WTC11 (cell line): ENCODE measurements at places on chromosomes 1 and 21. TPM values are rescaled to one million over a fixed set of nuclear protein-coding genes. Genes with fewer than 3 reads are reported as not detected.

Gene HRNR
- not detected in 3 replicates for total RNA-seq

Gene OR2L13
- total RNA-seq = not detected in 3 replicates

Gene RHCE
- 0.24 to 0.27 TPM in 2 of 3 replicates, not detected in the other for total RNA-seq

Gene RBBP5
- total RNA-seq = 18.5 to 23.8 TPM (median 20.1 TPM) in 3 replicates

Gene NR1I3
- total RNA-seq = 0.16 TPM in 1 of 3 replicates, not detected in the others

Gene TRIM17
- 1.5 to 2.7 TPM (median 2.6 TPM) in 3 replicates for total RNA-seq

Gene CELA3B
- total RNA-seq = 4.4 to 6.7 TPM (median 5.0 TPM) in 3 replicates

DNA sequence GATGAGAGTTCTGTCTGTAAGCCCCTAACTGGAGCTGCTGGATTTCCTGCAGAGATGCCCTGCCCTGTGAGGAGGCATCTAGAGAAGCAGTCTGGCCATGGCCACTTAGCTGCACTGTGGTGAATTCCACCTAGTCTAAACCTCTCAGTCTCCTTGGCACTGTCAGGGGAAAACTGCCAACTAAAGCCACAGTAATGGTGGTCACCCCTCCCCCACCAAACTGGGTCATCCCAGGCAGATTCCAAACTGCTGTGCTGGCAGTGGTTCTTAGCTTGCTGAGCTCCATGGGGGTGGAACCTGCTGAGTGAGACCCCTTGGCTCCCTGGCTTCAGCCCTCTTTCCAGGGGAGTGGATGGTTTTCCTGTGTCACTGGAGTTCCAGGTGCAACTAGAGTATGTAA is 740.6 kb downstream of the RWDD3 start:
- no peak for DNase-seq

- DNase-seq = no peak
Measured at GRCh38 chr1:76219366-76219818, 144.8 kb downstream of the ST6GALNAC3 start.

DNA sequence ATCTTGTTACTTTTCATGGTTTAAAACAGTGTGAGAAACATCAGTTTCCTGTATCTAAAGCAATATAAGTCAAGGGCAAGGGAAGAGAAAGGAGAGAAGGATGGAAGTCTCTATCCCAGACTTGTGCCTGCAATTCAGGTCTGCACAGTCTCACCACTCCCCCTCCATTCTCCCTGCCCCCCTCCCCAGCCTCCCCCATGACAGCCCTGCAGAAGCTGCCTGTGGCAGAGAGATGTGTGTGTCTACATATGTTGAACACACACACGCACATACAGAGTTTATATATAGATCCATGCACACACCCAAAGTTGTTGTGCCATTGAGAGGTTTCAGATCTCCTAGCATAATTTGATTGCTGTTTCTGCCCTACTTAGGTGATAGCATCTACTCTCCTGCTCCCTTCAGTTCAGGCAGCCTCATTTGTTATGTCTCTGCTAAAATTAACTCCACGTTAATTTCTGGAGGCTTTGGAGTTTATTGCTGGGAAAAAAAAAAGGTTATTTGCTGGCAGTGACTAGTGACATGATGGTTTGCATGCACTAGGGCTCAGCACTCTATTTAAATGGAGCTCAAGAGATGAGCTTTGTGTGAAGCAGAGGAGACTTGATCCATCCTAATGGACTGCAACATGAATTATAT is 124.9 kb upstream of the SMYD2 start:
- DNase-seq = no peak

- no peak for DNase-seq
Measured at GRCh38 chr1:235954306-235955283, 87.9 kb upstream of the LYST start.

DNA sequence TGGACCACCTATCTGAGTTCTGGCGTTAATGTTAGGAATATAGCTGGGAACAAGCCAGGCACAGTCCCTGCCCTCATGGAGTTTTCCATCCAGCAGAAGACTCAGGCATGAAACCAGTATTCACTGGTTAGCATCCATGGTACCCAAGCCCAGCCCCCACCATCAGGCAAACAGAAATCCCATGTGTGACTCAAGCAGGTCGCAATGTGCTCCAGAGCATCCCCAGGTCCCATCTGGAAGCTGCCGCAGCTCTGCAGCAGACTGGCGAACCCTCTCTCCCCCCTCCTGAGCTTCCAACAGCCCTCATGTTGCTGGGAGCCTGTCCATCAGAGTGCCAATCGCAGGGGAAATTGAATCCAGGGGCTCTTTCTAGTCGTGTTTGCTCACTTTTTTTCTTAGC is 174.2 kb downstream of the RRAGC start:
- no peak for DNase-seq

DNA sequence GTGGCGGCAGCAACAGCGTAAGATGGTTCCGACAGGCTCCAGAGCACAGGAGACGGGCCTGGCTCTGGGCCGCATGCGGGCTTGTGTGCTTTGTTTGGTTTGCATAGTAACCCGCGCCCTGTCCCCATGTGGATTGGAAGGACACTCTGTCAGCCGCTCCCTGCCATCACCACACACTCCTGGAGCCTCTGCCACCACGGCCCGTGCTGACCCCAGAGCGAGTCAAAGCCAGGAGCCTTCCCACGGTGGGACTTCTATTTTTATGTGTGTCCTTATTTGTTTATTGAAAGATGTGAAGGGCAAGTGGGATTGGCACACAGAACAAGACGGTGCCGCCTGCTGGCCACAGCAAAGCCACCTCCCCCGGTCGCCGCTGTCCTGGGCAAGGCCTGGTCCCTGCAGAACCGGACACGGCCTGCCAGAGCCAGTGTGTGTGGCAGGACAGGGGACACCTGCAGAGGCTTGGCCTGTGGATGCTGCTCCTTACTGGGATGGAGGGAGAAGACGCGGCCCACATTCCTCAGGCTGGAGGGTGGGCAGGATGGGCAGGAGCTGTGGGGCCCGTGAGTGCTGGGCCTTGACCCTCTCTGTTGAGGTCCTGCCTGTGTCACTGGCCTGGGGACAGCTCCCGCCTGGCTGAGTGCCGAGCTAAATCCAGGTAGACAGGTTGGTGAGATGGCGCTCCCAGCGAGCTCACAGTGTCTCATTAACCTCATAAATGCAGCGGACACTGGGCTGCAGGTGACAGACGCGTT is 64.4 kb downstream of the AGPAT3 start:
- DNase-seq = no peak

- DNase-seq = no peak
Measured at GRCh38 chr1:24111262-24111995, 506 bp downstream of the MYOM3 start.

DNA sequence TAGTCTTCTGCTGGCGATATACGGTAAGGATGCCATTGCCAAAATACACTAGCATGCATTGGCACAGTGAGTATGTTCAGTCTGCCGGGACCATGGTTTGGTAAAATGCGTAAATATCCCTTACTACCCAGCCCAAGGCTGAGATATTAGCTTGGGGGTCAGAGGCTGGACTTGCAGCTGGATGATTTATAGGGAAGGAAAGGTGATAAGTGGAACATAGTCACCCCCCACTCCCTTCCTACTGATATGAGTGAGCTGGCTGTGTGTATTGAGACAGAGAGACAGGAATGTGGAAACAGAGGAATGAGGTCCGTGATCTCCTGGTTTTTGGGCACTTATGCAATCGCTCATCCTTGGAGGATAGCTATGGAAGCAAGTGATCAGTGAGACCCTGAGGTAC is 642.8 kb downstream of the KCNT2 start:
- no peak for DNase-seq

DNA sequence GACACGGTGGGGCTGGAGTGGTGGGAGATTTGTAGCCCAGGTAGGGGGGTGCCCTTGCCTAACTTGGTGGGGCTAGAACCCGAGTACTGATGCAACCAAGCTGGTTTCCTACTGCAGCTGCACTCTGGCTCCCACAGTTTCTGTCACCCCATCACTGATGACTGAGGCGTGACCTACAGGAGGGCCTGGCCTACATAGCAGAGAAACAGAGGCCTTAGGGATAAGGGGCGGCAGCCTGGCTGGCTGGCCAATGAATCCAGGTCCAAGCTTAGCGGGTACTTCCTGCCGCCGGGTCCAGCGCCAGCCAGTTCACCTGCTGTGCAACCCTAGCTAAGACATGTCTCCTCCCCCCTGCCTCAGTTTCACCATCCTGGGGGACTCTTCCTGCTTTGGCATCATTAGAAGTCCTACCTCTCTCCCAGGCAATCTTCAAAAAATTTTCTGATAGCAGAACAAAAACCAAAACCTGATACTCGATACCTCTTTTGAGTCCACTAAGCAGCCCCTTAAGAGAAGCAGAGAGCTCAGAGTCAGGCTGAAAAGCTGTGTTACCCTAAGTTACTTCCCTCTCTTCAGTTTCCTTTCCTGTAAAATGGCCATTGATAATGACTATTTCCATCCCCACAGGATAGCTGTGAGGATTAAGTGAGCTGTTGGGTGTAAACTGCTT is 27.3 kb upstream of the RNF19B start:
- no peak for DNase-seq

DNA sequence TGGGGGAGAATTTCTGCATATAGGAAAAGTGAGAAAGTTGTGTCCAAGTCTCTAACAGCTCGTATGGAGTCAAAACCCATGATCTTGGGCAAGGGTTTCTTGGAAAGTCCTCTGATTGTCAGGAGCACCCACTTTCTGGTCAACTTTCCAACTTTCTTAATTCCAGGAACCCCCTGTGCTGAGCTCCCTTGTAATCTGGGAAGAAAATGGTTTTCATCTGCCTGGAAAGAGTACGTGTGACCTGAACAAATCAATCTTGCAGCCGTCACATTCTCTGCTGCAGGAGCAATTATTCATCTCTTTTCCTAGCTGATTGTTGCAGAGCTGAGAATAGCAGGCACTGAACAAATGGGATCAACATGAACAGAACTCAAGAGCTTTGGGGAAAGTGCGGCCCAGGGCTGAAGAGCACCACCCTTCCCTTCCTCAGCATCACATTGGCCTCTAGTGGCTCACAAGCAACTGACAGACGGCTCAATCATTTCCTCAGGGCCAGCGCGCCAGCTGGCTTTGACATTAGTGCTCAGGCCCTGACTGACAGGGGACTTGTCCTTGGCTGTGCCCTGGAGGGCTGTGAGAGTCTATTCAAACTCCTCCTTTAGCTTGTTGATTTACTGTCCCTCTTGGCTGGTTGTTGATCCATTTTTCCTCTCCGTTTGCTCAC is 295.2 kb downstream of the HLX start:
- peak; percentile 38 for DNase-seq

GRCh38 chr1:30822966-30823581 is 65.5 kb upstream of the LAPTM5 start:
- DNase-seq = no peak

DNA sequence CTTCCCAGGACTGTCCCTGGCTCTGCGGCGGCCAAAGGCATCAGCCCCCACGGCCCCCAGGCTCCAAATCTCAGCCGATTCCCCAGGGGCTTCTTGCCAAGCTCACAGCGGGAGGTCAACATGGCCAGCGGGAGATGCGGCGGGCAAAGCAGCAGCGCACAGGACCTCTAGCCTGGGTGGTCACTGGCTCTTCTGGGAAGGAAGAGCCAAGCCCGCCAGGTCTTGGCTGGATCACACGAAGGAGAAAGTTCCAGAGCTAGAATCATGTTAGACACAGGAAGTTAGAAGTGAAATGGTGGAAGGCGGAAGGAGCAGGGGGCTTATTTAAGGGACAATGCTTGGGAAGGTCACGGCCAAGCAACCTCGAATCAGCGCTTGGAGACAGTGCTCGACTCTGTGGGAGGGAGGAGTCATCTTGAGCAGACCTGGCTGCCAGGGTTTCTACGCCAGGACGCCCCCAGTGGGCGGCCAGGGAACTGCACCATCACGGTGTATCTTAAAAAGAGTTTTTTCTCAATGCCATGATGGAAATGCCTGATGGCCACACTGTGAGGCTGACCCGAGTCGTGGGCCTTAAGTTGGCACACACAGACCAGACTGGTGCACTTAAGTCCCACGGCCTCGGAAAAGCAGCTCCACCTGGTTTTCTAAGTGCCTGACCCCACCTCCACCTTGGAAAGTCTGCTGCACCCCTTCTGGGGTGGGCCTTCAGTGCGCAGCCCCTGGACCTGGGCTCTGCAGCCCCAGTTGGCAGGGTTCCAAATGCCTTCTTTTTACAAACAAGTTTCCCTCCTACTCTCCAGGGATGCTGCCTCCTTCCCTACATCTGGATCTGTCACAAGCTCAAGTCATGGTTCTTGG is 29.3 kb downstream of the SLC66A1 start:
- DNase-seq = peak; percentile 93

- DNase-seq = no peak
Measured at GRCh38 chr1:39131940-39132339, 72.6 kb upstream of the MACF1 start.

GRCh38 chr1:107782217-107782845 is 182.6 kb downstream of the VAV3 start:
- DNase-seq = no peak

DNA sequence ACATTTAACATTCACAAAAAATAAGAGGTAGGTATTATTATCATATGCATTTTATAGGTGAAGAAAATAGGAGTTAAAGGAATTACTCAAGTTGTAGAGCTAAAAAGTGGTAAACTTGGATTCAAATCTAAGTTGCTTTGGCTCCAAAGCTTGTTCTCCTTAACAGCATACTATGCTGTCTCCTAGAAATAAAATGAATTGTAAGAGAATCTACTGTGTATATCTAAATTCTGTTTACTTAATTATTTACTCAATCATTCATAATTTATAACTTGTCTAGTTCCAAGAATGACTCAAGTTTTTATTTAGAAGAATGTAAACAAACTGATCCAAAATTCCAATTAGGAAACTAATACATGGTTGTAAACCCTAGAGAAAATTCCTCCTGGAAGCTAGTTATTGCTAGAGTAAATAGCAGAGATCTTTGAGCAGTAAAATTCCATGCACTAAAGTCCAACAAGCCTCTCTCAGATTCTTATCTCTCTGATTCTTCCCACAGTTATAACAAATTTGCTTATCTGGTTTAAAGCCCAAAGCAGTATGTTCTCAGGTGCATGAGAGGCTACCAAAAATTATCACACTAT is 132.5 kb upstream of the DPT start:
- DNase-seq = no peak

DNA sequence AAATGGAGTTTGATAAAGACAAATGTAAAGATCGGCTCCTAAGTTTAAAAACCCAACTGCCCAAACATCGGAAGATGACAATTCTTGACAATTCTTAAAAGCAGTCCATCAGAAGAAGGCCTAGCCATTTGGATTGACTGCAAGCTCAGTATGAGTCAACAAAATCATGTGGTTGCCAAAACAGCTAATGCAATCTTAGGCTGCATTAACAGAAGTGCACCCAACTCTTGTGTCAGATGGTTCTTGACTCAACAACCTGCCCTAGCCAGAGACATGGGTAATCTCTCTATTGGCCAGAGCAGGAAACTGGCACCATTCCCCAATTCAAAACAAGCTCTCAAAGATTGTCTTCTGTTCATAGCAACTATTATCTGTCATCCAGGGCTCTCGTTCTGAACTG is 9.9 kb upstream of the NCF2 start:
- DNase-seq = no peak
